ENCODE measurements at places on chromosomes 2 and 18.

DNA sequence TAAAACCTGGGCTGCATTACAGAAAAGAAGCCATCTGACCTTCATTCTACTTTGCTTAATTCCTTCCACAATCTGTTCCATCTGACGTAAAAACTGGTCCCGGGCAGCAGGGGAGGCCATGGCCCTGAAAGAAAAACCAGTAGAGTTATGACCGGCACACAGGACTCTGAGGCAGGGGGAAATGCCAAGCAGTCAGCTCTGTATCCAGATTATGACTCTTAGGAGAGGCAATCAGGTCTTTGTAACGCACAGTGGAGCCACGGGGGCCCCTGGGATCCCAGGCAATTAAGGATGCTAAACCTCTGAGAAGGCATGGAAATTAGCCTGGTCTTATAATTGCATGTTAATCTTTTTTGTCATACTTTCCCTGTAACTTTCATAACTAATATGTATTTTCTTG lies 78.4 kb downstream of the CCDC93 start:
- no peak for DNase-seq

DNA sequence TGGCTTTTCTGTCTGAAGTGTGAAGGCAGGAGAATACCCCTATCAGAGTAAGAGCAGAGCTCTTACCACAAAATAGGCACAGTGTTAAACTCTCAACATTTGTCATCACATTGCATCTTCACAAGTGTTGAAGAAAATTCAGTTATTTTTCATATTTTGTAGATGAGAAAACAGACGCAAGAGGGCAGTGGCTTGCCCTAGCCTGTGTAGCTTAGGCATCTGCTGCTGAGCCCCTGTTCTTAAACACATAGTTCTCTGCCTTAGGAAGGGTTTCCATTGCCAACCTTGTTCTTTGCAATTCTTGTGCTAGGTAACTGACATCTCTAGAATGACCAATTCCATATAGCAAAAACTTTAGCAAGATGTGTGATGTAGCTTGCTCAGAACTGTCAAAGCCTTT lies 112.7 kb upstream of the RMDN2 start:
- no peak for DNase-seq

GRCh38 chr18:22428672-22429071 lies 11.0 kb upstream of the CTAGE1 start:
- DNase-seq, result no peak

DNA sequence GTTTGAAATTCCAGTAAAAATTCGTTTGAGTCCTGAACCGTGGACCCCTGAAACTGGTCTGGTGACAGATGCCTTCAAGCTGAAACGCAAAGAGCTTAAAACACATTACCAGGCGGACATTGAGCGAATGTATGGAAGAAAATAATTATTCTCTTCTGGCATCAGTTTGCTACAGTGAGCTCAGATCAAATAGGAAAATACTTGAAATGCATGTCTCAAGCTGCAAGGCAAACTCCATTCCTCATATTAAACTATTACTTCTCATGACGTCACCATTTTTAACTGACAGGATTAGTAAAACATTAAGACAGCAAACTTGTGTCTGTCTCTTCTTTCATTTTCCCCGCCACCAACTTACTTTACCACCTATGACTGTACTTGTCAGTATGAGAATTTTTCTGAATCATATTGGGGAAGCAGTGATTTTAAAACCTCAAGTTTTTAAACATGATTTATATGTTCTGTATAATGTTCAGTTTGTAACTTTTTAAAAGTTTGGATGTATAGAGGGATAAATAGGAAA lies 80.7 kb downstream of the ACSL3 start:
- DNase-seq, result no peak

GRCh38 chr2:121451398-121451797 lies 79.3 kb upstream of the RNU4ATAC start:
- DNase-seq, result no peak
